ENCODE measurements at places on chromosomes 2 and 18.

DNA sequence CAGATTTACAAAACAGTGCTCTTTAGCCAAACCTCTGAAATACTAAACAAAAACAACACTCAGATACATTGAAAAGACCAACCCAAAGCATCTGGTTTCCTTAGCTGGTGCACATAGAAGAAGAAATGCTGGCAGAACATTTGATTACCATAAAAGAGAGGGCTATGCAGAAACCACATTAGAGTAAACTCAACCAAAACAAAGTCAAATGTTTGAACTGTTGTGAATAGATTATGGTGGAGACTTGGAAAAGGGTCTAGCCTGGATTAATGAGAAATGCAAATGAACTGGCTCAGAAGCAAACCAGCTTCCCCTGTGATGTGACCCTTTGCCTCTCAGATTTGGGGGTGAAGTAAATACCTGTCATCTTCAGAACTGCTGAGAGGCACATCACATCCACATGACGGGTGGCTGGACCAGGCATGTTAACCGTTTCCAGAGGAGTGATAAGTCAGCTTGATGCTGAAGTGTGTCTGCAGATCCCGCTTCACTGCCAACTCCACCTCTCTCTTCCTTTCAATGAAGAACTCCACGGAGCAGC lies 153.0 kb downstream of the NRP2 start:
- DNase-seq, result no peak

DNA sequence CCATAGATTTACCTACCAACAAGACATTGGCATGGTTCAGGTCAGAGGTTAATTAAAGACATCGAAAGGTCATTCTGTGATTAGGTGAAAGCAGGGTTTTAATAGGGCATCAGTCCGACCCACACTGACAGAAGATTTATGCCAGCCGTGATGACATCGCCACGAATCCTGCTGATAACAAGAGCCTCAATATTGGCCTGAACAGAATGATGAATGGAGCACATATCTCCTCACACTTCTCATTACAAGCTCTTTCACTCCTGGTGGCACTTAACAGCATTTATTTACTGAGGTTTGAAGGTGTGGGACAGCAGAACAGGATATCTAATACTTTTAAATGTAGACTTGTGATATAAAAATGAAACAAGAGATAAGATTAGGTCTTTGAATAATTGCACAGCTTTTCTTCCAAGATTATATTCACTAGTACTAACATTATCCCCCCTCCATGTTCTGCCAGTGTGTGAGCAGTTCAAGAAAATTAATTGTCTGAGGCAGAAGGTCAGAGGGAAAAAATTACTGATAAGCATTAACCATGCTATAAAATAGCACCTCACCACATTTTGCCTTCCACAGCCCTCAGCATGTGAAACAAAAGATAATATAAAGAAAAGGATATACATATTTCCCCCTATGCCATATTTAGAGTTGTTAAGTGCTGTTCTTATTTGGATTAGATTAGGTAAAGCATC lies 23.1 kb upstream of the INSIG2 start:
- DNase-seq, result no peak

DNA sequence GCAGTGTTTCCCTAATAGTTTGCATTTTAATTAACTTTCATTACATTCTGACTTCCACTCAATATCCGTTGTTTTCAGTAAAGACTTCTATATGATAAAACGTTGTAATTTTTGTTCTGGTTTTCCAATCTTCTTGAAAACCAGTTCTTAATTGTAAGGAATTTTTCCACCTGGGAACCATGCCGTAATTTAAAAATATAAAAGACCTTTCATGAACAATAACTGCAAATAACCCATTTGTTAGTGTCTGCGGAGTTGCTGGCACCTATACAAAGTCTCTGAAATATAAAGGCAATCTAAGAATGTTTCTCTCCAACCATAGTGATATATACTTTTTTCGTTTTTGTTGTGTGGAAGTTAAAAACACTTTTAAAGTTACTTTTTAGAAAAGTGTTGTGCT lies 7.7 kb upstream of the SATB2 start:
- DNase-seq, result no peak

GRCh38 chr2:126717928-126718327 lies 62.0 kb downstream of the GYPC start:
- no peak for DNase-seq

- no peak for DNase-seq
Observed at GRCh38 chr18:6069103-6069502, 173.8 kb upstream of the TMEM200C start.

DNA sequence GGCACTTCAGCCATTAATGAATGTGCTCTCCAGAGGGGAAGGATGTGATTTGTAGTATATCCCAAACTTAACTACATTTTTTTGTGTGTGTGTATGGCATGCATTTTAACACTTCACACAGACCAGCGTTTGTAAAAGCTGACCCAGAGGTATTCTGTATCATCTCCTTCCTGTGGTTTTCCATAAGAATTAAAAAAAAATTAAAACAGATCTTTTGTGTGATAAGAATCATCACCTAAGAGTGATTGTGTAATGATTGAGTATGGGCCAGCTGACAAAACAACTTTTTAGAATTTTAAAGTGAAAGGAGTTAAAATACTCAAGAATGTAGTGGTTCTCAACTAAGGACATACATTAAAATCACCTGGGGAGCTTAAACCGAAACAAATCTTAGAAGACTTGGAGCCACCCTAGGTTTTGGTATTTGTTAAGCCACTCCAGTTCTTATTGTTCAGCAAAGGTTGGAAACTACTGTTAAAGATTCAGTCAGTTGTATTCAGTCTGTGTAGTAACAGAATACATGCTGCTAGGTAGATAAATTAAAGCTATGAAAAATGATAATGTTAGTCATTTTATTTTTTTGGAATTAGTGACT lies 120.1 kb downstream of the HAUS1 start:
- DNase-seq, result no peak

DNA sequence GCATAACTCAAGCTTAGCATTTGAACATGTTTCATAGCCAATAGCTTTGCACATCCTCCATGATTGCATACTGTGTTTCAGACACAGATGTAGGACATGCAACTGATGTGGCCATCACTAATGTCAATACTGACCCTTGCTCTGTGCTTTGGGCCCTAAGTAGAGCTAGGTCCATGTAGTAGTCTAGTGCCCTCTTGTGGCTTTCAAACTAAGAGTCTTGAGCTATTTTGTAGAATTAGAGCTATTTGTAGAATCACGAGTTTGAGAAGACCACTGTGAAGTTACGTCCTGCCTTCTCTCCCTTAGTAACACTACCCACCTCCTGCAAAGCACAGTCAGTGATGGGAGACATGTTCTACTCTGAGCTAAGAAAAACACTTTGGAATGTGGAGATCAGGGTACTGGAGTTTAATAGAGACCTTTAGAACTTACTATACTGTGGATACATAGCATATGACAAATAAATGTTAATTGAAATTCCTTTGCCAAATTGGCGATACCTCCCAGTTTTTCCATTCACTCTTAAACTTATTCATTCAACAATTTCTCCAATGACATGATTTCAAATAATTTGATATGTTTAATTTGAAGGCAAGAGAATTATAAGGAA lies 306.5 kb upstream of the TNP1 start:
- DNase-seq, result no peak

GRCh38 chr2:64015898-64016297 lies 3.3 kb downstream of the VPS54 start:
- DNase-seq, result no peak

DNA sequence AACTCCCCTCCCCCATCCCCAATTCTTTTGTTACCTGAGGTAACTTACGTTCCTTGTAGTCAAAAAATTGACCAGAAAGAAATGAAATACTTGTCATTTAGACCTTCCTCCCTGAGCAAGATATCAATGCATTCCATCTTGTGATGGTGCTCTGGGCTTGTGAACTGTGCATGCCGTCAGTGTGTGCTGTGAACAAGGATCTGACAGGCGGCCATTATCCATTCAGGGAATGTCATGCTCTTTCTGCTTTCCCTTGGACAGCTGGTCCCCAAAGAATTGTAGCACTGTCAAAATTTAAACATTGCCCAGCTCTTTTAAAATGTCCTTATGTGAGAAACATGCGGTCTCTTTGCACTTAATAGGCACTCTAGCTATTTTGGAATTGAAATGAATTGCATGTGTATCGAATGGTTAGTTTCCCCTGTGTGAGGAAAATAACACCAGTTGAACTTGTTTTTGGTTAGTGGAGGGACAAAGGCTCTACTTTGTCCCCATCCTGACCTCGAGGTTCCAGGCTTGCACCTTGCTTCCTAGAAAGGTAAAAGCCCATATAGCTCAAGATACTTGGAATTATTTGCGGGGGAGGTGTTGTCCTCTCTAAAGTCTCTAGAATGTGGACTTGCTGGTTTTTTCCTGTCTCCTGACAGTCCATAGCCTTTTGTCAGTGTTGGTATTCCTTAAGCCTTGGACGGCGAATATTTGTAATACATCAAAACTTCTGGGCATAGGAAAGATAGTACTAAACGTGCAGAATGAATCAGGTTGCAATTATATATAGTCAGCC lies 350.9 kb downstream of the NUP35 start:
- DNase-seq, result no peak

- DNase-seq, result no peak
Observed at GRCh38 chr2:74025971-74026612, 41.4 kb downstream of the TET3 start.

DNA sequence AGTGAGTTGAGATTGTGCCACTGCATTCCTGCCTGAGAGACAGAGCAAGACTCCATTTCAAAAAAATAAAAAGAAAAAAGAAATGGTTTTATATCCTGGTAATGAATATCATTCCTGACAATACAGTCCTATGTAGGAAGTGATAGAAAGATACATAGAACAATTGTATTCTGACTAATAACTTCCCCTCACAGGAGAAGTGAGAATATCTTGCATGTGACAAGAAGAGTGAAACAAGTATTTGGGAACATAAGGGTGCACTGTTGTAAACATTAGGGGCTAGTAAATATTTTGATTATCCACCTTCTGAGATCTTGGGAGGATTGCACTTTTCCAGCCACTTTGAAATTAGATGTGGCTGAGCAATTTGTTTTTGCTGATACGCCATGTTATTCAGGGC lies 40.7 kb downstream of the KLHL14 start:
- no peak for DNase-seq

GRCh38 chr2:99106913-99107312 lies 34.6 kb upstream of the C2orf15 start:
- no peak for DNase-seq

DNA sequence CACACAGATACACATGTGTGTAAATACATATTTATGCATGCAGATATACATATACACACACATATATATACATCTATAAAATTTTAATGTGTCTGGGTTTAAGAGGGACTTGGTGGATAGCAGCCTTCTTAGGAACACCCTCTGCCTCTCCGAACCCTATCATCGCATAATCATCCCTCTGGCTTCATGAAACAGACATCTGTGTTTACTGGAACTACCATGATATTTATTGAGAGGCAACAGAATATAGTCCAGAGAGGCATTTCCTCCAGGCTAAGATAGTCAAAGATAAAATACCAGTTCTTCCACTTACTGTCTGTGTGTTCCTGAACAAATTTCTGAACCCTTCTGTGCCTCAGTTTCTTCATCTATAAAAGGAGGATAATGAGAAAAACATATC lies 239.0 kb upstream of the FANCL start:
- DNase-seq, result no peak

DNA sequence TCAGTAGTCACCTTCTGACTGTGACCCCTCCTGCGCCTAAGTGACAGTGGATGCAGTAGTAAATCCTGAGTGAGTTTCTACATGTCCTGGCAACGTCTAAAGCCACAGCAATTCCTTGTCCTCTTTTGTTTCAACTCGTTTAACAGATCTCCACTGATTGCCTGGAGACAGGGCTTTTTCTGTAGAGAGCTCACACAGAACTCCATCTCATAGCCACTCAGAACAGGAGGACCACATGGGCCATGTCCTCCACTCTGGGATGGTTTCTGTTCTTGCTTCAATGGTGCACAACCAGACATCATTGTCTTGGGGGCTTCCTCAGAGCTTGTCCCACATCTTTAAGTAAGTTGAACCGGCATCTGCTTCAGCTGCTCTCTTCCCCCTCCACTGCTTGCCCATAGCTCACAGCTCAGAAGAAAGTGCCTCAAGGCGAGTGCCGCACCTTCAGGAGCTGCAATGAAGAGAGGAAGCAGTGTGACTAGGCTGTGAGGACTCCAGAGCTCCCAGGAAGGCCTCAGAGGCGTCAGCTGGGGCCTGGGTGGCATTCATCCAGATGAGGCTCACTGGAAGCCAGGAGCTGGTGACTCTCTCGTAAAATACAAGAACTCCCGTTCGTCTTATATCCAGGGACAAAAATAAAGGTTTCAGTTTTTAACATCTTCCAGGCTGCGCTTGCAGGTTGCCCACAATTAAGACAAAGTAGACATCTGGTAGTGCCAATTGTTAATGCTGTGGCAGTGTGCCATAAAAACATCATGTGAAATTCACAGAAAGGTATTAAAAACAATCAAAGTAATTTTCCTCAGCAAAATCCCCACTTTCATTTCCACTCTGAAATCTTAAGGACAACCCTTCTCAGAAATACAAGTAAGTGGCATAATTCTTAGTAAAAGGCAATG lies 37.3 kb downstream of the ST3GAL5 start:
- DNase-seq, result no peak

- DNase-seq, result no peak
Observed at GRCh38 chr2:235054919-235055318, 103.1 kb downstream of the SH3BP4 start.

DNA sequence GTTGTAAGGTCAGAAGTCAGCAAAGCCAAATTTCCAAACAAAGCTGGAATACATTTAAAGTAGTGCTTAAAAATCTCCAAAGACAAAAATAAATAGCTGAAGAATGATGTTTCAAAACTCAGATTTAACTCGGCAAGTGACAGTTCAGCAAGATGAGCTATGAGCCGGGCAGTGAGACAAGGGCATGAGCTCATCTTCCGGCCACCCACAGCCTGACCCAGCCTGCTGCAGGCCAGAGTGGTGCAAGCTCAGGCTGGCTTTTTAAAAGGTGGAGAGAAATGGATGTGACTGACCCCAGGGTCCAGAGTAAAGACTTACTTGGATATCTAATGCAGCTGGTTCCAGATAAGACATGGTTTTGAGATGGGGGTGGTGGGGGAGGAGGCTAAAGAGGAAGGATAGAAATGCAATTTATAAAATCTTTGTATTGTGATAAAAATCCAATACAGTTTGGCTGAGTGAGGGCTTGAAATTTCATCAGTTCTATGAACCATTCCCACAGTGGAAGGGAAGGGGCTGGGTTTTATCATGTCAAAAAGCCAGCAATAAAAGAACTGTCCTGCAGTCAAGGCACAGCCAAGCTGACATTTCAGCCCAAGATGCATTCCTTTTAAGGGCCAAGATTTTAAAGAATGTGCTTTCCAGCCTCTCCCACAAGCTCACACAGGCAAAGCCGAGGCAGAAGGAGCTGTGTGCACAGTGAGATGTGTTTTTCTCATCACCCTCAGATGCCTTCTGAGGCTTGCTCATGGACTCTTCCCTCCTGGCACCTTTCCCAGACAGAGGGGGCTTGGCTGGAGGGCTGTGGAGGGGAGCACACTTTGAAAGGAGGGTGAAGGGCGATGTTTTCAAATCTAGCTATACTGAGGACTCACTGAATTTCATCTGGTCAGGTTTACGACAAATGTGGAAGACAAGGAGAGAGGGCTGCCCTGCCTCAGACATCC lies 97.9 kb upstream of the KLHL29 start:
- DNase-seq, result no peak

- no peak for DNase-seq
Observed at GRCh38 chr18:42078711-42079110, 123.7 kb downstream of the PIK3C3 start.

- DNase-seq, result no peak
Observed at GRCh38 chr2:145157741-145158591, 638.0 kb upstream of the ZEB2 start.

- DNase-seq, result no peak
Observed at GRCh38 chr2:59206361-59206760, 965.2 kb upstream of the FANCL start.

Data from anterior cingulate cortex (tissue), 58 donors.